RWPE2 (cell line): ENCODE measurements at places on chromosomes 5 and 9.

- no peak for DNase-seq
Observed at GRCh38 chr5:164377746-164378145, 872.3 kb downstream of the MAT2B start.

DNA sequence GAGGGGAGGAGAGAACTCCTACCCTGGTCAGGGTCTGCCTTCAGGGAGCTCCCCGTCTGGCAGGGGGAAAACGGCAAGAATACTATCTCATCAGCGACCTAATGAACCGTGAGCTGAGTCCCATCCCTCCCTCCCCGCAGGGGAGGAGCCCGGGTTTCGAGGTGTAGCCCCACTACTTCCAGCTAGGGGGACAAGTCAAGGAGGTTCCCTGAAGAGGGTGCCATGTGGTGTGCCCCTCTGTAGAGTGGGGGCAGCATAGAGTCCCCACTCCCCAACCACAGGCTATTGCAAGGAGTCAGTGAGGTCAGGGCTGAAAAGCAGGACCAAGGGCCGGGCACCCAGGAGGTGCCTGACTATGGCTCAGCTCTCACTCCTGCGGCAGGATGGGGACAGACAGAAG lies 50.9 kb upstream of the RXRA start:
- DNase-seq, result no peak

- no peak for DNase-seq
Observed at GRCh38 chr9:13939701-13940490, 374.0 kb downstream of the NFIB start.

- no peak for DNase-seq
Observed at GRCh38 chr5:180495292-180495691, 1.1 kb downstream of the CNOT6 start.

DNA sequence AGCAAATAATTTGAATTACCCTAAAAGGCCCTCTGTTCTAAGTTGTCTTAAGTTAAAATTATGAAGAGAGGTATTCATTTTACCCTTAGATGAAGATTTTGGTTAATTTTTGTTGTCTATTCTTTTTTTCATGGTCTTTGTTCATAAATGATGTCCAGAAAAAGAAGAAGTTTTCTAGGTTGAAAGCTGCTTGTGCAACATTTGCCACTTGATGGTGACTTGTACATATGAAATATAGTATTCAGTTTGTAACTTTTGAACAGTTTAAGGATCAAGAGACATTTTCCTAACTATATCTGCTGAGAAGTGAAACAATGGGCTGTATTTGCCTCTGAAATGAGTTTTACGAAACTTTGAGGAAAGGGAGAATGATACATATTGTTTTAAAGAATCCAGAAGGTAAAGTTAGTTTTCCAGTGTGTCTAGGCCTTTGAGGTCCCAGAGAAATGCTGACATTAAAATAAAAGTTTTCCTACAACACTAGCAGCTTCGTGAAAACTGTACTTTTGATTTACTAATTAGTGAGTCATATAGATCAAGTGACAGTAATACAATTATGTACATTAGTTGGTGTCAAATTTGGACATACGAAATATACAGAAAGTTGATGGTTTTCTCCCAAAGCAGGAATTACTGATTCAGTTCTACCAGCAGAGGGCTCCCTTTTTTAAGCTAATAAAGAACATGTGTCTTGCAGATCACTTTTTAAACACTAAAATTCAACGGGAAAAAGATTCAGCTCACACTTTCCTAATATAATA lies 70.5 kb downstream of the PIK3R1 start:
- no peak for DNase-seq

DNA sequence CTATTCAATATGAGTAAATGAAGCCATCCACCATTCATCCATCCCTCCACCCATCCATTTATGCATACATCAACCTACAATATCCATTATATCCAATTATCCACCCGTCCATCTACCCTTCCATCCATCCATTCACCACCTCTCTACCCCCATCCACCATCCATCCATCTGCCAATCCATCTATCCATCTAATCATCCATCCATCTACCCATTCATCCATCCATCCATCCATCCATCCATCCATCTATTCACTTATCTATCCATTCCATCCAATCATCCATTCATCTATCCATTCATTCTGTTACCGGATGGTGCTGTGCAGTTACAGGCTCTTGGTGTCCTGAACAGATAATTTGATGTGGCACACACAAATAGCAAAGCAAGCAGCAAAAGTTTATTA lies 10.7 kb downstream of the PAEP start:
- no peak for DNase-seq

DNA sequence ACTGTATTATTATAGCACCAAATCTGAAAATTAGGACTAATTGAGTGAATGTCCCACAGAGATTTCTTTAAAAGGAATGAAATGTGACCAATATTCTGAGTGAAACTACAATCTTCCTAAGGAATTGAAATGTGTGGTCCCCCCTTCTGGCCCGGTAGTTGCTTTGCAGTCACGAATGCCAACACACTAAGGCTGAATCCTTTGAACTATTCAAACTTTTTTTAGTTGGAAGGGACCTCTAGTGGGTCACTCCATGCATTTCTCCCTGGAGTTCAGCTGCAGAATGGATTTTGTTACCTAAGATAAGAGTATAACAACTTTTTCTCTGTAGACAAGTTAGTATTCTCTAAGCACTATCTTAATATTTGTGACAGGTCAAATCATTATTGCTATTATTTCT lies 2.8 kb downstream of the CDH6 start:
- no peak for DNase-seq

DNA sequence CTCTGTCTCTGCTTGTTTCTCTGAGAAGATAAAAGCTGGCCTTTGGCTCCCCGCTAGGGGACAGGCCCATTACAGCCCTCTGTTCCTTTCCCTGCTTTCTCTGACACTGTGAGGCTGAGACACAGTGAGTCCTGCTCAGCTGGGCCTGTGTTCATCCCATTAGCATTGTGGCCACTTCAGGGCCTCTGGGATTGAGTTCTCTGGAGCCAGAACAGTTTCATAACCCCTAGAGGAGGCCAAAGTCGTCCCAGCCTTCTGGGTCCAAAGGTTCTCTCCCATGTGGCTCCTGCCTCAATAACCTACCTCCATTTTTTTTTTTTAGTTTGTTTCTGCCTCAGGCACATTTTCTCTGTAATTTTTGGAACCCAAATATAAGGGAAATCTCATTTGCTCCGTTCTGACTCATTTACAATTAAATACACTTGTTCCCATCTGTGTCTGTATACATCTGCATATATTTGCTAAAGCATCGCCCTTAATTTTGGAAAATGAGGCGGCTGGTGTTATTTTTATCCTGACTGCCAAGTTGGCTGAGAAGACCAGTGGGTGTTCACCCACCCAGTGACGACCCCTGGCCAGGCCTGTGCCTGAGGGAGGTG lies 27.3 kb upstream of the CTNNA1 start:
- no peak for DNase-seq

GRCh38 chr5:67693956-67694809 lies 497.6 kb upstream of the CD180 start:
- no peak for DNase-seq

DNA sequence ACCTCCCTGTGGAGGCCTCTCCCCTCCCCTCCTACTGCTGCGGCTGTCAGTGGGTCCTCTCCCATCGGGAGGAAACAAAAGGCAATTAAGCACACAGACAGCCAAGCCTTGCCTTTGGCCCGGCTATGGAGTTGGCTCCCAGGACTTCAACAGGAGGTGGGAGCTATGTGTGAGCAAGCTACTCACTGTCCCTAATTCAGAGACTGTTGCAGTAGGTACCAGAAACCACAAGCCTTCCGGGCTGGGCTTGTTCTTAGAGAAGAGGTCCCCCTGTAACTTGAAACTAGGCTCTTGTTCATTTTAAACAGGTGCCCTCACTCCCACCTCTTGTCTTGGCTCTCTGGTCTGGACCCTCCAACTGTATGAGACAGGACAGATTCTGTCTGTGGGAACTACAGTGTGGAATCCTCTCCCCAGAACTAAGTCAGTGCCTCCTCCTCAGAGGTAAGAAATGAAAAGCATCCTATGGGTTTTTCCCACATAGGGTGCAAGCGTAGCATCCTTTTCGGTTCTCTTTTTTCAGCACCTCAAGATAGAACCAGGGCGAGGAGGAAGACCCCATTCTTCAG lies 561.1 kb downstream of the EBF1 start:
- no peak for DNase-seq

GRCh38 chr9:36470643-36471290 lies 70.7 kb upstream of the RNF38 start:
- no peak for DNase-seq

DNA sequence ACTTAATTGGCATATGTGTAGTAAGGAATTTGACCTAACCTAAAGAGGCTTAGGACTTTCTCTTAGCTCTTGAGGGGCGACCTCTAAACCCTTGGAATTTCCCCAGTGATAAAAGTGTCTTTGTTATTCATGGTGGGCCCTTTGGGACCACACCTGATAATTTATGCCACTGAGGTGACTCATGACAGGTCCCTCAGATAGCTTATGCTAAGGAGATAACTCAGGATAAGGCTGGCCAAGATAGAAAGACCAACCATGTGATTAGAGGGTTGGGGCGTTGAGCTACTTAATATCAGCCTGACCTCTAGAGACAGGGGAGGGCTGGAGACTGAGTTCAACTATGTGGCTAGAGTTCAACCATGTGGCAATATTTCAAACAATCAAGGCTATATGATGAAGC lies 218.1 kb downstream of the AP3B1 start:
- no peak for DNase-seq

- no peak for DNase-seq
Observed at GRCh38 chr5:156758011-156758791, 91.9 kb upstream of the PPP1R2B start.

- no peak for DNase-seq
Observed at GRCh38 chr5:141602606-141603005, 16.2 kb downstream of the DIAPH1 start.

DNA sequence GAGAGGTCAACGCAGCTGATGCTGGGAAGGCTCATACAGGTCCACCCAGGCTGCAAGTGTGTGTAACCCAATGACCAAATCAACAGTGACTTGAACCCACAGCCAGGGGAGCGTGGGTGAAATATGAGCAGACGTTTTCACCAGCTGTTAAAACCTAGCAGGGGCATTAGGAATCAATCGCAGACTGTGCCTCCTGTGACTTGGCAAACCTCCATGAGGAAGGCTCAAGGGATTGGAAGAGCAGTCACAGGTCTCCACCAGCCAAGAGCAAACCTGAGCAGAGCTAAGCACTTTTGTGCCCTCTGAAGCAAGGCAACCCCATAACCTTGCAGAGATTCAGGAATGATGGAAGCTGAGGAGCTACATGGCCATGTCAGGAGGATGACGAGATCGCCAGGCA lies 25.5 kb downstream of the INSYN2B start:
- no peak for DNase-seq

GRCh38 chr5:114909424-114909823 lies 260.3 kb downstream of the TRIM36 start:
- DNase-seq, result no peak

- DNase-seq, result no peak
Observed at GRCh38 chr5:14231890-14232289, 88.7 kb downstream of the TRIO start.

- DNase-seq, result no peak
Observed at GRCh38 chr9:35792024-35792813, 828 bp downstream of the NPR2 start.

DNA sequence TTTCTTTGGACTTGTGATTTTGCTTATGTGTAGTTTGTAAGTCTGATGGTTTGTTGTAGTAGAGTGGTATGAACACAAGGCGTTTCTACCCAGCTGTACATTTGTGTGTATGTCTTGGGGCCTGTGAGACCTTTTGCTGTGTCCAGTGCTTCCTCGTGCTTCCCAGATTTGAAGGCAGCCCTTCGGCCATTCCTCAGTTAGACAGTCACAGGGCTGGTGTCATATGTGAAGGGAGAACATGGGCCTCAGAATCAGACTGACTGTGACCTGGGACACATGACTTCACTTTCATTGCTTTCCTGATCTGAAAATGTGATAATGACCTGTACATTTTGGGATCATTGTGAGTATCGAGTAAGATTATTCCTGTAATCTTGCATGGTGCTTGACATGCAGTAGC lies 140.0 kb downstream of the TRIO start:
- no peak for DNase-seq
